ENCODE measurements at places on chromosomes 1 and 21.

DNA sequence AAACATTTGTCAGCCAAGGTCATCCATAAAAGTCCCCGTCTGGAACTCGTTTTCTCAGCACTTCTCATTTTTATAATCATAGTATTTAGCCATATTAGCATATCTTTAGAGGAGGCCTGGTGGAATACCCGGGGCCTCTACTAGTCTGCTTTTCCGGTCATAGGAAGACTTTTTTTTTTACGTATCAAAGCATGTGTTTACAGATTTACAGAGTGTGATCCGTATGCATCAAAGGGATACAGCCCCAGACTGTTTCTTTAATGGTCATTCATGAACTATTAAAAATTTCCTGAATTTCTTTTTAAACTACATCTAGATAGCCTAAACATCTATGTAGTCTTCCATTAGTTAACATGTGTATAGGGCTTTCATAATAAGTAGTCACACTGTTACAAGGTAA, 23.5 kb upstream of the DEGS1 start:
- DNase-seq = no peak

DNA sequence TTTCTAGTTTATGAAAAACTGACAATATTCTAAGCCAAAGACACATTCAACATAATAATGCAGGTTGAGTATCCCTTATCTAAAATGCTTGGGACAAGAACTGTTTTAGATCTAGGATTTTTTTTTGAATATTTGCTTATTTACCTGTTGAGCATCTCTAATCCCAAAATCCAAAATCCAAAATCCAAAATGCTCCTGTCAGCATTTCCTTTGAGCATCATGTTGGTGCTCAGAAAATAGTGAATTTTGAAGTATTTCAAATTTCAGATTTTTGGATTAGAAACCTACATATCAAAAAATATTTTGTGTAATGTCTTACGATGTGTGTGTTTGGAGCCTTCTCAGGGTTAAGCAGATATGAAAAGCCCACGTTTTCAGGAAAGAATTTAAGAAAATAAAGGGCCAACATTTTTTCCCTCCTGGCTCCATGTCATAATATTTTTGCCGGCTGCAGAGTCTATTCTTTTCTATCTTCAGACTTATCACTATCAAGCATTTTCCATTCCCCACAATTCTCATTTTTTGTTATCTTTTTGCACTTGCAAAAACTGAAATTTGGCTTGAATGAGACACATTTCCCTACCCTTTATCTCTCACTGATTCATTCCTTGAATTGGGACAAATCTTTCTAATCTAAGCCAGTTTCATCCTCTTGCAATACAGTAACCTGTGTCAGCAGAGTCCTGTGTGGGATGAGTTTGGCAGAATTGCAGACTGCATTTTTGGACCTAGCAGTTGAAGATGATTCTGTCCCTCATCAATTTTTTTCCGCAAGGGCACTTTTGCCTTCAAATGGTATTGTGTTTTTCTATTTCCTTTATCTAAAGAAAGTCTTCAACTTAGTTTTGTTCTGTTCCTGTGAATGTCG, 233.9 kb downstream of the DISC1 start:
- no peak for DNase-seq

GRCh38 chr21:33767236-33767635, 124.9 kb downstream of the ITSN1 start:
- DNase-seq = no peak

- no peak for DNase-seq
These were observed 9.5 kb downstream of the DSCAM start for GRCh38 chr21:40837456-40837855.

DNA sequence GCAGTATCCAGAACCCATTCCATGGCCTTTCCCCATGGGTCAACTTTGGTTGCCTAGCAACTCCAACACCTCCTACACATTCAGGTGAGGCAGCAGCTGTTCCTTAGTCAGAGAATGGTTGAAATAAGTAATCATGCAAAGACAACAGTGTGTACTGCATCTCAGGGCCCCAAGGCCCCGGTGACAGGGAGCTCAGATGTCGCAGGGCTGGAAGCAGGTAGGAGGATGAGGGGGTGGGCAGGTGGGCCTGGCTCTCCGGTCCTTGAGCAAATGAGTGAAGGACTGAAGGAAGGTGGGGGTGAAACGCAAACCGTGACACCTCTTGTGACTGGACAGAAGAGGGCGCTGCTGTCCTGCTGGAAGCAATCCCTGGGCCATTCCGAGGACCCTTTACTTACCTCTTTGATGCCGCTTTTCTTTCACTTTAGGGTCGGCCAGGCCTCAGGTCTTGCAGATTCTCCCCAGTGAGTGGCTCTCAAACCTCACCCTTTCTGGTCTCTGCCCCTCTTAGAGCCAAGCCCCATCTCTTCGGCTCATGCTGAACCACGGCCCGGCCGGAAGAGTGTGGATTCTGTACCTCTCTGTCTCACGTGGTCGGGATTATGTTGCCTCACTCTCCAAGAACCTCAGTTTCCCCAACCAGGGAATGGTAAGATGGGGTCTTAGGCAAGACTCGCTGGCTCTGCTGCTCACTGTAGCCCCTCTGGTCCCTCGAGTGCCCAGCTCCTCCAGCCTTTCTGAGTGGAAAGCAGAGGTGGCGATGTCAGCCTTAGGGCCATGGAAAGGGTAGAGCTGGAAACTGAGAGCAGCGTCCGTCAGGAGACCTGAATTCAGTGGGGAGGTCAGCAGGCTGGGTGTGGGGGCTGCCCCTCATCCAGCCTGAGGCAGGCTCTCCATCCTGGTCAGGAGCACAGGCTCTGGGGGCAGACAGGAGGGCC, 5.6 kb upstream of the KCNA10 start:
- DNase-seq = no peak

- no peak for DNase-seq
These were observed 21.3 kb upstream of the RUNX3 start for GRCh38 chr1:24951337-24951736.

DNA sequence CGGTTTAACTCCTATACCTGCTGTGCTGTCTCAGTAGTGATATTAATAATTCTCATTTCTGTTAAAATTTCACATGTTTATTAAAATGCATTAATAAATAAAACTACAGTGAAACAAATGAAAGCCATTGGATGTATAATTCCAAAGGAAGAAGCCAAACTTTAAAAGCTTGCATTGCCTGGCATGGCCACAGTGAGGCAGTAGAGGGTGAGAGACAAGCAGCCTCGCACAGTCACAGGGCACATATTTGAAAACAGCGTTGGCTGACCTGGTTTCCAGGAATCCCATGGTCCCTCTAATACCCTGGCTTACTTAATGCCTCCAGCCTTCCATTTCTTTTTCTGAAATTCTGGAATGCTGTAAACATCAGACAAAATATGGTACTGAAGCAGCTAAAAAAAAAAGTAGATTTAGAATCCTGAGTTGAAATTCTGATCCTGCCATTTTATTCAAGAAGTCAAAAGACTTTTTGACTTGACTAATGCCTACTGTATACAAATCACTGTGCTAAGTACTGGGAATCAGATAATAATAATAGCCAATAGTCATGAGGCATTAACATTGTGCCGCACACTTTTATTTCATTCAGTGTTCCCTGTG, 6.7 kb upstream of the RNASEL start:
- no peak for DNase-seq

DNA sequence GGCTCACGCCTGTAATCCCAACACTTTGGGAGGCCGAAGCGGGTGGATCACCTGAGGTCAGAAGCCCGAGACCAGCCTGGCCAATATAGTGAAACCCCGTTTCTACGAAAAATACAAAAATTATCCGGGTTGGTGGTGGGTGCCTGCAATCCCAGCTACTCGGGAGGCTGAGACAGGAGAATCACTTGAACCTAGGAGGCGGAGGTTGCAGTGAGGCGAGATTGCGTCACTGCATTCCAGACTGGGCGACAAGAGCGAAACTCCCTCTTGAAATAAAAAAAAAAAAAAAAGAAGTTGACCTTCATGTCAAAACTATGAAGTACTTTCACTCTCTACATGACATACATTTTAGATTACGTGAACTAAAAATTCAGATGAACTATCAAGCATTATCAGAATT, 153.7 kb downstream of the COL11A1 start:
- no peak for DNase-seq

- DNase-seq = no peak
These were observed 241.7 kb downstream of the SETD4 start for GRCh38 chr21:35818597-35818996.

- no peak for DNase-seq
These were observed 81.4 kb downstream of the VAV3 start for GRCh38 chr1:107883562-107883961.

GRCh38 chr1:47568763-47569162, 130.9 kb downstream of the FOXD2 start:
- no peak for DNase-seq

GRCh38 chr1:100575406-100575805, 37.5 kb downstream of the GPR88 start:
- DNase-seq = no peak

DNA sequence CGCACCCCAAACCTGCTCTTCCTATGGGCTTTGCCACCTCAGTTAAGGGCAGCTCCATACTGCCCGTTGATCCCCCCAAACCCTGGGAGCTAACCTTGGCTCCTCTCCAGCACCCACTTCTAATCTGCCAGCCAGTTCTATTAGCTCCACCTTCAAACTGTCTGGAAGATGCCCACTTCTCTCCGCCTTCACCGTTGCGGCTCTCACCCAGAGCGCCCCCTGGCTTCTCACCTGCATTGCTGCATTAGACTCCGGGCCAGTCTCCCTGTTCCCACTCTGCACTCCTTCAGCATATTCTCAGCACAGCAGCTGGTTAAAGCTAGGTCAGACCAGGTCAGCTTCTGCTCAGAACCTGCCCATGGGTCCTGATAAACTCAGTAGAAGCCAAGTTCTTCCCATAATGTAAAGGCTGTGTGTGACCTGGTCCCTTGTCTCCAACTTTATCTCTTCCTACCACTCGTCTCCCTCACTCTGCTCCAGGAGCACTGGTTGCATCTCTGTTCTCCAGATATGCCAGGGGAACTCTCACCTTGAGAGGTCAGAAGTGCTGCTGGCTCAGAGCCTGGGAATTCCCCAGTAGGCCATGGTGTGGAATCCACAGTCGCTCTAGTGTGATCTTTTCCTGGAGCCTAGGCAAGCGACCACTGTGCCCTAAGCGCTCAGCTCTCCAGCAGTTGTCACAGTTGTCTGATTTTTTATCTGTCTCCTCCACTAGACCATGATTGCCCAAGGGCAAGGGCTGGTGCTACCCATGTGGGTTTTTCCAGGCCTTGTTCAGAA, 150.3 kb downstream of the HMGB4 start:
- DNase-seq = no peak

- no peak for DNase-seq
These were observed 1537.1 kb downstream of the PLA2G4A start for GRCh38 chr1:188365874-188366273.

GRCh38 chr1:41660570-41661427, 176.3 kb upstream of the EDN2 start:
- DNase-seq = no peak

- no peak for DNase-seq
These were observed 708.8 kb downstream of the LTN1 start for GRCh38 chr21:28283641-28284490.

GRCh38 chr1:157966031-157966537, 27.4 kb upstream of the KIRREL1 start:
- no peak for DNase-seq

DNA sequence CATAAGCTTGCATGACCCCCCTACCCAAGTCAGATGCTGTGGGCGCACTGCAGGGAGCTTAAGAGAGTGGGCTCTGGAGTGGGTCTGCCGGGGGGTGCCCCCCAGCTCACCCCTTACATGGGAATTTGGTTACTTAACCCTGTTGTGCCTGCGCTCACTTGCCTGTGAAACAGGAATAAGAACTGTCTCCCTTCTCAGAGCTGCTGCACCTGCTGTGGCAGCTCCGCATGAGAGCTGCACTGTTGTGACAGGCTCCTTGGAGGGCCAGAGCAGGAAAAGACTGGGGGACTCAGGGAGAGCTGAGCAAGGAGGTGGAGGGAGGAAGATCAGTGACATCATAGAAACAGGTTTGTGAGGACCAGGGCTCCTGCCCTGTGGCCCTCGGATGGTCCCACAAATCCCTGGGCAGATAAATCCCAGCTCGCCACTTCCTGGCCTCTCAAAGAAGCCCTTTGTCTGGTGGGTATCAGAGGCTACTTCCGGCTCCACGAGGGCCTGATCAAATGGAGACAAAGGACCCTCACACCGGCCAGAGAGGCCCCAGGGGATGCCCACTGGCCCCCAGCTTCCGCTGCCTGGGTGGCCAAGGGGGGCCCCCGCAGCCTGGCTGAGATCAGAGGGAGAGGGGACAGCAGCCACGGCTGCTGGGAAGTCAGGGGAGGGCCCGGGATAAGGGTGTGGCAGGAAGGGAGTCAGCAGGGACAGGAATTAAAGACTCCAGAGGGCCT, 28.9 kb upstream of the LAPTM5 start:
- DNase-seq = no peak

- DNase-seq = no peak
These were observed 2.3 kb downstream of the ATP1A1 start for GRCh38 chr1:116375148-116375886.

DNA sequence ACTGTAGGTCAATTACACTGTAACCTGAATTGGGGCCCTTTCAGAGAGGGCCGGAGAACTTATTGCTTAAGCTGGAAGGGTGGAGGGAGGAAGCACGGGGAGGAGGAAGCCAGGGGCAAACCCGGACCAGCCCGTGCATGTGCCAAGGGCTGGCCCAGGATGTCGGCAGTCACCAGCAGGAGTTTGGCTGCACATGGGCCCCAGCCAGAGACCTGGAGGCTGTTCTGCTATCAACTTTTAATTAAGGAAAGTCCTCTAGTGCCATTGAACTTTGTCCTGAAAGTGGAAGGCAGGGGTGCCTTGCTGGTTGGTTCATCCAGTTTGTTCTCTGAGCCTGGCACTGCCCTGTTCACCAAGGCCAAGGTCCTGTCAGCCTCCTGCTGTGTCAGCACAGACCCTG, 200.8 kb upstream of the VAMP3 start:
- DNase-seq = no peak

DNA sequence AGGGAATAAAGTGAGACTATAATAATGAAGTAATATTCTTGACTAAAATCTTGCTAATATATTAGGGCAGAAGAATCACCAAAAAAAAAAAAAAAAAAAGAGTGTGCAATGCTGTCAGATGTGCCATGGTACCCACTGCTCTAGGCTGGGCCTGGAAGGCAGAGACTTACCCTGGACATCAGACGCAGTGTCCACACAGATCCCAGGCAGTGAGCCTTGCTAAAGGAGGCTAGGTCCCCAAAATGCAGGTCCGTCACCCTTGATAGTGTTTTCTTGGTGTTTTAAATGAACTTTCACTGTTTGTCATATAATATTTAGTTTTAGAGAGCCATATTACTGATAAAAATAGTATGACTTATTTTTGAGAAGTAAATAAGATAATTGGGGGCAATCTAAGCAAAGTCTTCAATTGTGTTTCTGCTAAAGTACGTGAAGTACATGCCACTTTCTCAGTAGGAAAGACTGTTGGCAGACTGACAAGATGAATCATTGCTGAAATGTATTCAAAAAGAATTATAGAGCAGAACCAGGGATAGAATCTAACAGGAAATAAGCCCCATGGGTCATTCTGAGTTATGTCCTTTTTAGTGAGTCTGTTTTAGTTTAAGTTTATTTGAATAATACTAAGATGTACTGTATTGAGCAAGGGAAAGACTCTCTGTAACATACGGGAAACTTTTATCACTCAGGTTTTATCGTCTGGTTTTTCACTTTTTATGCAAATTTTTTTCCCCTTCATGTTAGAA, 74.6 kb upstream of the PDC start:
- no peak for DNase-seq

Data from mesenteric fat pad (tissue), 1 donor.